ENCODE measurements at places on chromosomes 7 and 10.
A peak's percentile ranks its signal among the peaks of the same experiment; 100 is the strongest.

DNA sequence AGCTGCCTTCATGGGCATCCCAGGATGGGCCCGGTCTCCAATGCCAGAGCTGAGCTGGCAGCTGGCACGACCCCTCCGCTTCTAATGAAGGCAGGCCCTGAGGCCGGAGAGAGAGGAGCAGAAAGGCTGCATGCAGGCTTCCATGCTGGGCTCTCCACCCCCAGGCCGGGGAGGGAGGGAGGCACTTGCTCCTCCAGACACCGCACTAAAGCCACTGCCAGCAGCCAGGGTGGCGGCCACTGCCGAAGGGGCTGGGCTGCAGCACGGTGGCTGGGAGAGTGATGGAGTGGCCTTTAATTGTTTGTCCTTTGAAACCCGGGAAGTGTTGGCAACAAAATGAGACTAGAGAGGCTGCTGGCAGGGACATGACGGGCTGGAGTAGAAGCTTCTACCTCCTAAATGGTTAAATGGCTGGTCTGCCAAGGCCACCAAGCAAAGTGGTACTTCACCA is 236.5 kb downstream of the SKAP2 start:
- peak; percentile 14 for DNase-seq

DNA sequence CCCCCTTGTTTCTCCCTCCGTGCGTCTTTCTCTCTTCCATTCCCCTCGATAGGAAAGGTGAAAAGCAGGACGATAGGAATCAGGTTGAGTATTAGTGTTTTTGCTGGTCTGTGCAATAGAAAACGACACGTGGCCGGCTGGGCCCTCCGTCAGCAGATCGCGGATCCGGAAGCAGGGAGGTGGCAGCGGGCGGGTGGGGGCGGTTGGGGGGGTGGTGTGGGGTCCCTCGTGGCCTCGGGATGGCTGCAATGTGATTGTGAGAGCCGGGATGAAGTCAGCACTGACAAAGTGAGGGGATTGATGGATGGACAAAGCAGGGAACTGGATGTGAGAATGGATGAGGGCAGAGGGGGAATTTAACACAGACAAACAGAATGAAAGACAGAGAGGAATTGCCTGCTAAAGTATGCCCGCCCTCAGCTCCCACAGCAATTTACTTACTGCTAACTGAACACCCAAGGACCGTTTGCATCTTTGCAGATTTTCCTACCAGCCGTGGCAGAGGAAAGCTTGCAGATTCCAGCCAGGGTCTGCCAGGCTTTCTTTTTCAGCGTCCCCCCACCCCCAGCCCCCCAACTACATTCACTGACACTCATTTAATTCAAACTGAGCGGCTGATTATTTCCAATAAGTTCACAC is 280.9 kb downstream of the LRMDA start:
- peak; percentile 4 for DNase-seq

- no peak for DNase-seq
These were observed 30.2 kb upstream of the AQP1 start for GRCh38 chr7:30881448-30881847.

DNA sequence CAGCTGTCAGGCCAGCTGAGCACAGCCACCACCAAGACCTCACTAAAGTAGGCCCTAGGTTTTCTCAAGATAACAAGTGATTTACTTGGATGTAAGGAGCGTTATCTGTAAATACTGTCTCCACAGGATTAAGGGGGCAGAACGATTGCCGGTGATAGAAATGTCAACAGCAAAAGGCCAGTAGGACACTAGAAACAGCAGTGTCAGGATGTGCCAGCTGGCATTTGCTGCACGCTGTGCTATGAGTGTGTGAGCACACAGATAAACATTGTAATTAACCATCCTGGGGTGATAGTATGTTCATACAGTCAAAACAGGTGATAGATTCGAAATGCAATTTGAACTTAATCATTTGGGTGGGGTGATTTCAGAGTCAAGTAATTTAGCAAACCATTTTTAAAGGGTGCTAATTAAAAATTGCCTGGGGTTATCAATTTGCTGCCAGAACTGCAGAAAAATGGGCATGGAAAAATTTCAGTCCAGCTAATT is 36.3 kb upstream of the NOBOX start:
- no peak for DNase-seq

DNA sequence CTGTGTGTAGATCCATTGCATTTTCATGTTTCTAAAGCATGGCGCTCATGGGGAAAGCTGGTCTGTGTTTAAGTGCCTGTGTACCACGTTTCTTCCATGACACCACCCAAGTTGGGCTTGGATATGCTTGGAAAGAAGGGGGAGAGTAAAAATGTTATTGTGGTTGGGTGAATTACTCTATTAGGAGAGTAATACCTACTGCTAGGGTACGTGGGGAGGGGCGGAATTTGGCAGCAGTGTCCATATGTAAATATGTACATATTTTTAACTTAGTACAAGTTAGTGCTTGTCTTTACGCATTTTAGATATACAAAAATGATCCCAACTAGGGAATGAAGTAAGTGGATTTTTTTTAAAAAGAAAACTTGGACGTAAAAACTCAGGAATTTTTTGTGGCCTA is 42.9 kb upstream of the SAMD8 start:
- DNase-seq = no peak

- DNase-seq = no peak
These were observed 91.5 kb downstream of the RBM20 start for GRCh38 chr10:110735620-110736027.

DNA sequence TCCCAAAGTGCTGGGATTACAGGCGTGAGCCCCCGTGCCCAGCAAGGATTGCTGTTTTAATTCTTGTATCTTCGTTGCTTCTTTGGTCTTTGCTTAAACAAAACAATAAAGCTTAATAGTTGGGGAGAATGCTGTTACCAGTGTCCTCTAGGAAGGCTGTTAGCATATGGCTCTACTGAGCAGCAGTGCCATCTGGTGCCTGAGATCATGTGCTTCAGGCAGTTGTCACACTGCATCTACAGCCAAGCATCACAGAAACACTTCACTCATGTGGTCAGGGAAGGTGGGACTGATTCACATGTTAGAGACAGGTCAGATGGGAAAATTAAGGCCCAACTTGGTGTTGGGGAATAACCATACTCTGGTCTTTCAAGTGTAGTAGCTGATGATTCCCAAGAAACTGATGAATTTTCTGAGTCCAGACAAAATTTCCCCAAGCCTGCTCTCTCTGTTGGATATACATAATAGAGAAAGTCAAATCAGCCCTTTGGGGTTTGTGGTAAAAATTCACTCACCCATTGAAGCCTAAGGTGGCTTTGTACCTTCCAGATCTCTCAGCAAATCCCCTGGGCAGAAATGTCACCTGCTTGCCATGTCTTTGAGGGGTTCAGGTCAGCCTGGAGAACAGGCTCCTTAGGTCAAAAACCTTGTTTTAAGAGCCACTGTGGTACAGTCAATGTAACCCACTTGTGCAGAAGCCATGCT is 28.4 kb downstream of the UBE2D4 start:
- peak; percentile 41 for DNase-seq

- no peak for DNase-seq
These were observed 282.4 kb downstream of the ADARB2 start for GRCh38 chr10:1454951-1455350.

GRCh38 chr7:157293413-157293788 is 43.4 kb upstream of the DNAJB6 start:
- no peak for DNase-seq

DNA sequence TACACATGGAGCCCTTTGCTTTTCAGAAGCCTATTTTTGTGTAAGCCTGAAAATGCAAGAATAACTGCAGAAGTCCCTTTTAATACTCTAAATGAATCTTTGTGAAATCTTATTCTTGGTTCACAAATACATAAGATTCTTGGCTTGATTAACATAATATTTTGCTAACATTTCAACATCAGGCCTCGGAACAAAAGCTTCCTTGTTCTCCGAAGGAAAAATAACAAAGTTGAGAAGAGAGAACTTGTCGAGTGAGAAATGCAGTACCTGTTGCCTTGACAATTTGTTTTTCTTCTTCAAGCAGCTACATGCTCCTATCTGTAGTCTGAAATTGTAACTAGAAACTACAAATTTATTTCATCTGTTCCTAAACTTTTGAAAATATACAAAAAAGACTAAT is 8.5 kb downstream of the NT5C2 start:
- DNase-seq = peak; percentile 34

Measured in midbrain (tissue), 1 donor.